ENCODE measurements at places on chromosomes 7 and 10.
A peak's percentile ranks its signal among the peaks of the same experiment; 100 is the strongest.

DNA sequence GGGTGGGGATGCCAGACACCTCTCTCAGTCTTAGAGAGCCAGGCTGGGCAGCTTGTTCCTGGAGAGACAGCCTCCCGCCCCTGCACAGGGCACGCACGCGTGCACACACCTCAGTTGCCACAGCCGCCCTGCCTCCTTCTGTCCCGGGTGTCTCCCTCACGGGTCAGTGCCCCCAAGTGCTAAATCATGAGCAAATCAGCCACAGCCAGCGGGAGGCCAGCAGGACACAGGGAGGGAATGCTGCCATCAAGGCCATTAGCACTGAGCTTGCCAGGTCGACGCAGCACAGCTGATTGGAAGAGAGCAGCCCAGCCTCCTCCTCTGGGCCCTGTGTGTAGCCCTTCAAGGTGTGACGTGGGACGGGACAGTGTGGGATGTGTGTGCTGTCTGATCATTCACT, 130.4 kb downstream of the CDH23 start:
- DNase-seq: no peak

GRCh38 chr10:18476076-18476647, 175.2 kb downstream of the NSUN6 start:
- no peak for DNase-seq

DNA sequence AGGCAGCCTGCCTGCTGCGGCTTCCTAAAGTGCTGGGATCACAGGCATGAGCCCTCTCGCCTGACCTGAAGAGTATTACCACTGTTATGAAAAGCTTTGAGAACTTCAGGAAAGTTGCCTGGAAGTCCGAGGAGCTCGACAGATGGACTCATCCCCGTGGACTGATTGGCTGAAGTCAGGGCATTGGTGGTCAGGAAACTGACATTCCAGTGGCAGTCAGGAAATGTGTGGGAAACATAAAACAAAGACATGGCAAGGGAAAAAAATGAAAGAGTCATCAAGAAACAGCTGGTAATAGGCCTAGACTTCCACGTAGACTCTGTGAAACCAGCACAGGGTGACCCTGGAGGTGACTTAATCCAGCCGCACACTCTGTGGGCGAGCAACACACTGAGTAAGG, 123.3 kb downstream of the CDH23 start:
- DNase-seq: no peak

DNA sequence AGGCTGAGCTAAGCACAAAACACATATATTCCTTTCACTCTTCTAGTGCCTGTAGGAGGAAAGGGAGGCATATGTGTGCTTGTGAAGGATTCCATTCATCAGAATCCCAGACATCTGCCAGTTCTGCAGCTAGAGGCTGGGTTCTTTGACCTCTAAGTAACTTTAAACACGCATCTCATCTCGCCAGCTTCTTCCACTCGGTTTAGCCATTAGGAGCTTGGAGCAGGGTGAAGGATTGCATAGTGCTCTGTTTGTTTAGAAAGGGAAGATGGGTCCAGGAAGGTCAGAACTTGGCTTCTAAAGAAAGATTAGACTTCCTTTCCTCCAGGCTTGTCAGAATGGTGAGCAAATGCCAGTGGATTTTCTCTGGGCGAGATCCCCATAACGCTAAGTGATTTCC, 43.6 kb downstream of the HK1 start:
- no peak for DNase-seq

- no peak for DNase-seq
These were observed 143.9 kb upstream of the LSM8 start for GRCh38 chr7:118039963-118040489.

DNA sequence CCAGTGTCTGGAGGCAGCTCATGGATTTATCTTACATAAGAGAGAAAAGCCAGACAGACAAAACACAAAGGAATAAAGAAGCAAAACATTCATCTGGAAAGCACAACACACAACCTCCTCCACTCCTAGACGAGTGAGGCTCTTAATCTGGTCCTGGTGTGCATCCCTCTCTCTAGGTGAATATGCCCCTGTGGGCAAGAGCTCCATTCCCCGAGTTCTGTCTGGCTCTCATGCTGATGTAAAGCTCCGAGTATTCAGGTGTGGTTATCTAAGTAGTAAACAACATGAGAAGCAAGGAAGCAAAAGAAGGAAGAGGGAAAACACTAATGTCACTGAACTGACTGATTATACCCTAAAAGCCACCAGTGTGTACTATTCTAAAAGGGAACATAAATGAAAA, 47.9 kb upstream of the FEZF1 start:
- no peak for DNase-seq

- no peak for DNase-seq
These were observed 2.5 kb downstream of the ZYX start for GRCh38 chr7:143383642-143383957.

GRCh38 chr7:50312250-50313162, 8.0 kb downstream of the IKZF1 start:
- no peak for DNase-seq

GRCh38 chr7:46349490-46349889, 428.4 kb upstream of the IGFBP3 start:
- no peak for DNase-seq

- no peak for DNase-seq
These were observed 427.1 kb downstream of the GALNT17 start for GRCh38 chr7:71558806-71559613.

- DNase-seq: no peak
These were observed 64.4 kb downstream of the SAMD9 start for GRCh38 chr7:93053209-93053948.

GRCh38 chr7:41795276-41795833, 92.5 kb upstream of the INHBA start:
- no peak for DNase-seq

DNA sequence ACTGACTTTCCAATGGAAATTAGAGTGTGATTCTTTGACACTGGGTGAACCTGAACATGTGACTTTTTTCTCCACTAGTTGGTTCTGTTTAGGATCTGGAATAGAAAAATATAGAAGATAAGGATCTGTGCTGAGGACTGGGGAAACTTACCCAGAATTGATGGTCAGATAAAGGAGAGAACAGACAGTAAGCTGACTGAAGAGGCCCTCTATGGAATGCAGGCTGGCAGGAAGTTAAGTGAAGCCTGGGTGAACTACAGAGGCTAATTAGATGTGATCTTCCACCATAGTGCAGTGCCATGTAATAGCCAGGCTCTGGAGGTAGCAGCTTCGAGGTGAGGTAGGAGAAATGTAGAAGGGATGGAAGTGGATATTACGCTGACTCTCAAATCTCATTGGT, 455.3 kb downstream of the PLXDC2 start:
- no peak for DNase-seq

- DNase-seq: no peak
These were observed 570.2 kb downstream of the PHTF2 start for GRCh38 chr7:78368771-78369170.

GRCh38 chr10:112744181-112745096, 205.6 kb upstream of the TCF7L2 start:
- no peak for DNase-seq

DNA sequence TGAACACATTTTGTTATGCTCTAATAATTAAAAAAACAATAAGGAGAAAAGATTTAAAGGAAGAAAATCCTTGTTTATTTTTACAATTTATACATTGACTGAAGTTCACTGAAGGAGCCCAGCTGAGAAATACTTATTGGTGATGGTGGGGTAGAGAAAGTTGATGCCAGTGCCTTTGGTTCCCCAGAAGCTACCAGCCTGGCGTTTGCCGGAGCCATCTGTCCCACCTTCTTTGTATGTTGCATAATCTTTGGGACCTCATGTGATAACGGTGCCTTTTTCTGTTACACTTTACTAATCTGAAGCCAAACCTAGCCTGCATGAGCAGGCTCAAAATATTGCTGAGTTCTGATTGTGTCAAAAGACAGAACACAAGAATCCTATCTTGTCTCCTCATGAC, 22.7 kb downstream of the ZNF365 start:
- no peak for DNase-seq

GRCh38 chr7:77426052-77426404, 9.9 kb upstream of the GSAP start:
- no peak for DNase-seq

GRCh38 chr10:99432047-99432446, 1.6 kb upstream of the GOT1 start:
- no peak for DNase-seq

DNA sequence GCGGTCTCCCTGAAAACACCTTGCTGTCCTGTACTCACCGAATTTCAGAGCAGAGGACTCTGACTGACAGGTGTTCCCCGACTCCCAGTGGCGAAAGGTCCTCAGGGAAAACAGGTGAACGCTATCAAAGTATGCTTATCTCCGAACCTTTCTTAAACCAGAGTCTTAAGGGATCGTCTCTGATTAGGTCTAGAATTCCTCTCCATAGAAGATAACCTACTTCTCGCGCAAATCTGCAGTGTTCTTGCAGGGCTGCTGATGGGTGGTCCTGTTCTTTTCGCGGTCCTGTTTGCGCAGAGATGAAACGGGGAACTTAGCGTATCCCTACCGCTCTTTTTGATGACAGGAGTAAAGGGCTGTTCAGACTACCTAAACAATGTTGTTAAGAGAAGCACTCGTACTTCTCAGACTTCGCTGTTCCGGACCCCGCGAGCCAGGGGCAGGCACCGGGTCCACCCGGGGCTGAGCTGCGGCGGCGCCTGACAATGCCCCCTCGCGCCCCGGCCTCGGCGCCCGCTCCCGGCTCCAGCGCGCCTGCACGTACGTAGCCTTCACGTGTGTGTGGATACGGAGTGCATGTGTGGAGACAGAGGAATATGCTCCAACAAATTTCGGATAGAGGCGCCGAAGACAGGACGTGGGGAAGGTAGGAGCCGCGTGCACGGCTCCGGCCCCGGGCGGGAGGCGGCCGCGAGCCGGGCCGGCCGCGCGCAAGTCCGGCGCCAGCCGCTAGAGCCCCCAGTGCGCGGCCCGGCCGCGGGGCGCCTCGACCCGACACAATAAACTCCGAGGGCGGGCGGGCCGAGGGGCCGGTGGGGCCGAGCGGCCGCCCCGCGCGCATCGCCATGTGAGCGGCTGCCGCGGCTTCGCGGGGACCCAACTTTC, 766 bp upstream of the ZMYND11 start:
- DNase-seq: no peak

- no peak for DNase-seq
These were observed 39.7 kb downstream of the MTPAP start for GRCh38 chr10:30309403-30309802.

- peak; percentile 21 for DNase-seq
These were observed 869 bp downstream of the TRIM24 start for GRCh38 chr7:138460649-138461607.

- DNase-seq: no peak
These were observed 114.6 kb upstream of the RET start for GRCh38 chr10:42962110-42962901.

- peak; percentile 43 for DNase-seq
These were observed at the start of gene FAM241B for GRCh38 chr10:69629897-69630650. Gene FAM241B, plus strand, starts transcription at chr10:69630247. Its CDS starts 1,497 bp downstream, at chr10:69631744.

DNA sequence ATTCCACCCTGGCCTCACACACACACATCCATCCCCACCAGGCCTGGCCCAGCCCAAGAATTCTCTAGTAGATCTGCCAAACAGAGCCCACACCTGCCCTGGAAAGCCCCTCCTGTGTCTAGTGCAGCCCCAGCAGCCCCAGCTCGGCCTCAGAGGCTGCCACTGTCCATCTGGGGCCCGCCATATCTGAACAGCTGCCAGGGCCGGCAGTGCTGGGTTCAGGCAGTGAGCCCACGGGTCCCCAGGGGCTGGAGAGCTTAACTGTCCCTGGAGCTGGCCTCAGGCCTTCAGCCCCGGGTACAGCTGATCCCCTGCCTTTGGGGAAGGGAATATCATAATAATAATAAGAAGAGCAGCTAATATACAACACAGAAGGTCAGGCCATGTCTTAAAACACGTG, 574 bp downstream of the MYL10 start:
- DNase-seq: no peak

DNA sequence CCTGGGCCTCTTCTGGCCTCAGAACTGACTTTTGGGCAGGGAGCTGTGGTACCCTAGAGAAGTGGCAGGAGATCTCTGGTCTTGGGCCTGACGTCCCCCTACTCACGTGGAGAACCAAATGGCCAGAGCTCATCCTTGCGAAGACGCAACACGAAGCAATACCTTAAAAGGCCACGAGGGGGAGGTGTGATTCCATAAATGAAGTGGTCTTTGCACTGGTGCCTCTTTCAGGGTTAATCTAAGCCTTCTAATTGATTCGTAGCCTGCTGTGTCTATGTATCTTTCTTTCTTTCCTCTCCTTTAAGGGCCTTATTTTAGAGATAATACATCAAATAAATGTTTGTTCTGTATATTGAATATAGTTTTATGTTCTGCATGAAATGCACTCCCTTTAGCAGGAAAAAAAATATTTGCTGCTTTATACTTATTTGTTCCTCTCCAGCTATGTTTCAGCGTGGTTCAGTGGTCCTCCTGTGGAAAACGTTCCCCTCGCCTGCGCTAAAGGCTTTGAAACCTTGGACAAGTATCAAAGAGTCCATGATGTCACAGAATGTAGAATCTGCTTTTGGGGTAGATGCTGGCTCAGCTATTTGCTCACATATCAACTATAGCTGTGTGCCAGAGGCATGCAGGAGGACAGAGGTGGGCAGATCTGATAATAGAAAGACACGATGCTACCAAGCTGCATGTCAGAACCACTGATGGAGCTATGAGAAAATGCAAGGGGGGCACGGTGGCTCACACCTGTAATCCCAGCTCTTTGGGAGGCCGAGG, 41.0 kb downstream of the STRA8 start:
- peak; percentile 40 for DNase-seq

DNA sequence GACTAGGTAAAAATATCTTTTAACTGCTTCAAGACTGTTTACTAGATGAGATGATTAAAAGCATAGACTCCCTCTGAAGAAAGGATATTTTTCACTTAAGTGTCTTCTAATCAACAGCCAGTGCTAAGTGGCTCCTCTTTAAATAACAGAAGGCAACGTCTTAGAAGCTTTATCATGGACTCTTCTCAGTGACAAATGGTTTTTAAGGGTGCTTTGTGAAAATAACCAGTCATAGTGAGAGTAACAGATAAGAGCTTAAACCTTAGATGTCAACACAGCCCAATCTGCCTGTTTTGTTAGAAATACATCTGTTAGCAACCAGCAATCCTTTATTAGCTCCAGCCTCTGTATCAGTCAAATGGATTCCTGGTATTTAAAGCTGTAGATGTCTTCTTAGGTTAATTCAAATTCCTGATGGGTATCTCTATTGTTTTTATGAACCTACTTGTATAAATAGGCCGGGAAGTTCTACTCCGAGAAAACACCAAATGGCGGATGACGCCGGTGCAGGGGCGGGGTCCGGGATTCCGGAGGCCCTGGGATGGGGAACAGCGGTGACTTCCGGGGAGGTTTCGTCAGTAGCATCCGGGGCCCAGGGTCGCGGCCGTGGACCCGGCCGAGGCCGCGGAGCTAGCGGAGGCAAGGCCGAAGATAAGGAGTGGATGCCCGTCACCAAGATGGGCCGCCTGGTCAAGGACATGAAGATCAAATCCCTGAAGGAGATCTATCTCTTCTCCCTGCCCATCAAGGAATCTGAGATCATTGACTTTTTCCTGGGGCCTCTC, 285.4 kb downstream of the GPR37 start:
- no peak for DNase-seq

DNA sequence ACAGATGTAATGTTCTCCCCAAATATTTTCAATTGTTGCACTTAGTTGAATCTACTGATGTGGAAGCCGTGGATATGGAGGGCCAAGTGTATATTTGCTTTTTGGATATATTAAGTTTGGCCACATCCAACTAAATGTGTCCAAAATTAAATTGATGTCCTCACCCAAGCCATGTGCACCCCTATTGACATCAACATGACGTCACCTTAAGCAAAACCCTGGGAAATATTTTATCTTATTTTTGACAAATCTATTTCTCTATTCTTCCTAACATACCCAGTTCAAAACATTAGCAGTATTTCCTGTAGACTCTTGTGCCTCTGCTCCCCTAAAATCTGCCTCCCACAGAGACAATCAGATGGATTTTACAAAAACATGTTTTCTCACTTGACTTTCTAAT, 652.5 kb downstream of the PCDH15 start:
- no peak for DNase-seq
